Ureter (tissue), 1 donor: ENCODE measurements at places on chromosomes 5 and 9. TPM values are rescaled to one million over a fixed set of nuclear protein-coding genes. Genes with fewer than 3 reads are reported as not detected.

DNA sequence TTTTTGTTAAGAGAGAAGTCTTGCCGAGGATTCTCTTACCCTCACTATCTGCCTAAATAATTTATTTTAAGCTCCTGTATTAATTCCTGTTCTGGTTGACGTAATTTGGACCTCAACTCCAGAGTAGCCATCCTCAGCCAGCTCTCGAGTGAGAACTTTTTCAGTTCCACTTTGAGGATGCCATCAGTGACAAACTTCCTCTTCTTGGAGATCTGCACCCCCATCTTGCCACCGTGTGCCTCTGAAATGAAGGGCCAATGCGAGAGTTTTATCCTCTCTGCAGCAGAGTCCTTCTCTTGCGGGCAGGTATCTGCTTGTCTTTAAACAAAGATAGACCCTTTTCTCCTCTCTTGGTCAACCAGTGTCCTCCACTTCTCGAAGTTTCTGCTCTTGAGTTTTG, 19.5 kb upstream of the TMEM174 start:
- DNase-seq = no peak

GRCh38 chr5:77990020-77990419, 213.9 kb upstream of the TBCA start:
- DNase-seq = no peak

- DNase-seq = no peak
These were observed 560.0 kb downstream of the BNC2 start for GRCh38 chr9:16310278-16311110.

DNA sequence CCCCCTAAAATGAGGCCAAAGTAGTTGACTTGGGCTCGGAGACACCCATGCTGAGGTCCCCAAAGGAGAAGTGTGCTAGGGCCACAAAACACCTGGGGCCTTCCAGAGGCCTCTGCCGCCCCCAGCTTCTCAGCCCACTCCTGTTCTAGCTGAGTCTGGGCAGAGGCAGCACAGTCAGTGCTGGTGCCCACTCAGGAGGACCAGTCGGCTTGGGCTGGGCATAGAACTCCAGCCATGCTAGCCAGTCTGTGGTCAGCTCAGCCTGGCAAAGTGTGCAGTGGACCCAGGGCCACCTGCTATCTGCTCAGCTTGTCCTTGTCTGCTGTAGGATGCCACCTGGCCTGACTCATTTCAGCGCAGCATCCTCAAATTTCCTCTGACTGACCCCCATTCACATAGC, 254.6 kb downstream of the FSTL4 start:
- DNase-seq = no peak

- no peak for DNase-seq
These were observed 8.5 kb downstream of the SPINK9 start for GRCh38 chr5:148343603-148344487.

Gene LAMC3
- 50.6 TPM for total RNA-seq

Gene GLRA1
- not detected for total RNA-seq

Gene SPATA24
- 7.8 TPM for total RNA-seq
